ENCODE measurements at places on chromosomes 6 and 20. TPM values are rescaled to one million over a fixed set of nuclear protein-coding genes. Genes with fewer than 3 reads are reported as not detected.

- H3K4me1 ChIP-seq = no peaks in the 10 kb centered on the region
- H3K36me3 ChIP-seq = no peaks in the 10 kb centered on the region
- H3K27ac ChIP-seq = no peak overlapping the region
- no peak for DNase-seq
Observed at GRCh38 chr6:108544606-108545005, 16.1 kb upstream of the FOXO3 start.

DNA sequence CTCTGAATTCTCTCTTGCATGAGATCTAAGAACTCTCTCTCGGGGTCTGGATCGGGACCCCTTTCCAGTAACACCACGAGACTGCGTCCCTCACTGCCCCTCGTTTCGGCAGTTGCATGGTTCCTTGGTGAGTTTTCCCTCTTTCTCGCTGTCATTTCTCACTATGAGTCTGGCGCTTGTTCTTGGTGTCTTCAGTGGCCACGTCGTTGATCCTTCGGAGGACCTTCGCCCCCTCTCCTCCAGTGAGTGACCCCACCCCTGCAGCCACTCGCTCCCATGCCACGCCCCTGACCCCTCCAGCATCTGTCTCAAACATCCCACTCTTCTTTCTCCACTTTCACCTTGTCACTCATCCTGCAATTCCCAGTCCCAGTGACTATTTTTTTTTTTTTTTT, 23.0 kb downstream of the SYNJ2 start:
- DNase-seq = no peak
- H3K27ac ChIP-seq = no peak overlapping the region
- H3K27me3 ChIP-seq = no peaks in the 10 kb centered on the region

Gene TXLNB
- 0.23 TPM for total RNA-seq

- no peaks in the 10 kb centered on the region for H3K36me3 ChIP-seq
- no peaks in the 10 kb centered on the region for H3K4me1 ChIP-seq
- H3K27me3 ChIP-seq = no peaks in the 10 kb centered on the region
- no peak overlapping the region for H3K4me3 ChIP-seq
- DNase-seq = no peak
- no peak overlapping the region for H3K27ac ChIP-seq
Observed at GRCh38 chr20:48613926-48614325, 213.9 kb downstream of the PREX1 start.

Gene WFDC2
- not detected for total RNA-seq

- no peaks in the 10 kb centered on the region for H3K27me3 ChIP-seq
- H3K4me3 ChIP-seq = no peak overlapping the region
- H3K4me1 ChIP-seq = no peaks in the 10 kb centered on the region
Observed at GRCh38 chr6:160031442-160031841, 62.6 kb downstream of the IGF2R start.

DNA sequence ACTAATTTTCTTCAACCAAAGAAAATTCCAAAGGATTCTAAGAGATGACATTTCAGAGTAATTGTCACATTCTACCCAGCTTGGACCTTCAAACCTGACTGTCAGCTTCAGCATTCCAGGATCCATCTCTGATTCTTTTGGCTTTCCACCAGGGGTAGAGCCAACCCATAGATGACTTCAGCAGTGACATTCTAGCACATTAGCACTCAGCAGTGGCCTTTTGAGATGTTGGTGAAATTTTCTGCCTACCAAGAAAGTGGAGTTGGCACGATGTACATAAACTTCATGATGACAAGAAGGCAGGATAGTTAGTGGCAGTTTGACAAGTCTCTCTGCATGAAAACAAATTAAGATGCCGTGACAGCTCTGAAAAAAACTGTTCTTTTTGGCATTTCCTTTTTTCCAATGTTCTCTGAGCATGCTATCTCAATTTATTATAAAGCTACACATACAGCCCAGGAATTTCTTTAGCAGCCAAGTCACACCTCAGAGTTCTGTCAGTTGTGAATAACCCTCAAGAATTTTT, 466.5 kb upstream of the RNF217 start:
- H3K4me1 ChIP-seq = no peaks in the 10 kb centered on the region
- no peak overlapping the region for H3K4me3 ChIP-seq

- no peak for DNase-seq
- H3K4me3 ChIP-seq = no peak overlapping the region
- H3K27me3 ChIP-seq = no peaks in the 10 kb centered on the region
- no peaks in the 10 kb centered on the region for H3K36me3 ChIP-seq
- H3K27ac ChIP-seq = no peak overlapping the region
Observed at GRCh38 chr6:103729658-103730057, 1130.1 kb downstream of the HACE1 start.

GRCh38 chr6:85050149-85050548, 285.8 kb upstream of the TBX18 start:
- no peak for DNase-seq
- H3K27ac ChIP-seq = no peak overlapping the region
- H3K36me3 ChIP-seq = no peaks in the 10 kb centered on the region
- H3K4me3 ChIP-seq = no peak overlapping the region

Gene SLC17A2
- total RNA-seq = 43.3 TPM

Gene RUNX2
- total RNA-seq = 1.1 TPM

DNA sequence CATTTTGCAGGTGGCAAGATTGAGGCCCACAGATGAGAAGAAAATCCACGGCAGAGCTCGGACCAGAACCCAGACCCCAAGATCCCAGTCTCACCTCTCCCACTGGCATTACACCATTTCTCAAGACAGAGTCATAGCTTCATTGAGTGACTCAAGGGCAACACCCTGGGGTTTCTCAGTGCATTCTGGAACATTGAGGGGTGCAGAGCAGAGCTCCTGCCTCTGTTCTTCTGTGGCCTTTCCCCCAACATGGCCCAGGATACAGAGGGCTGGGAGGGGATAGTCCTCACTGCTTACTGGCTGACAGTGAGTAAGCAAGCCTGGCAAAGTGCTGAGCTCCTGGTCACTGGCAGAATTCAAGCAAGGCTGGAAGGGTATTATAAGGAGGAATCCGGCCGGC, 74.0 kb downstream of the MDGA1 start:
- no peak overlapping the region for H3K4me3 ChIP-seq
- H3K27ac ChIP-seq = no peak overlapping the region
- no peaks in the 10 kb centered on the region for H3K36me3 ChIP-seq
- H3K4me1 ChIP-seq = peaks cover 12% of the 10 kb centered on the region

Gene BACH2
- 3.7 TPM for total RNA-seq

GRCh38 chr6:71529769-71530168, 241.2 kb downstream of the OGFRL1 start:
- H3K27ac ChIP-seq = no peak overlapping the region
- no peaks in the 10 kb centered on the region for H3K36me3 ChIP-seq
- no peak overlapping the region for H3K4me3 ChIP-seq
- DNase-seq = no peak
- H3K27me3 ChIP-seq = no peaks in the 10 kb centered on the region
- H3K4me1 ChIP-seq = no peaks in the 10 kb centered on the region

Gene PAX1
- total RNA-seq = not detected

Gene SMPDL3A
- 17.3 TPM for total RNA-seq

DNA sequence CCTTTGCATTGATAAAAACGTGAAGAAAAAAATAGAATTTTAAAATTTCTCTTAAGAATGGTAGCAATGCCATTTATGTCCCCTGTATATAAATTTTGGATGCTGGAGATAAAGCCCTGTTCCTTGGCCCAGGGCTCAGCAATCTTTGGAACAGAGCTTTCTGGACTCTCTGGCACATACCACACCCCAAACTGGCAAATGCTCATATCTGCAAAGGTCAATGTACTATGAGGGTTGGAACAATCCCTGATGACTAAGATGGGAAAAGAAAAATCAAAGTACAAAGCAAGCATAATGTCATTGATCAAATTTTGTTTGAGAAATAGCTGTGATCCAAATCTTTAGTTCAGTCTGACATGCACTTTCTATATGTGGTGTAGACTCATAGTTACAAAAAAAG, 158.1 kb upstream of the HCRTR2 start:
- no peaks in the 10 kb centered on the region for H3K36me3 ChIP-seq
- H3K27me3 ChIP-seq = no peaks in the 10 kb centered on the region
- H3K4me1 ChIP-seq = no peaks in the 10 kb centered on the region
- DNase-seq = no peak
- no peak overlapping the region for H3K4me3 ChIP-seq

Gene CRISP2
- total RNA-seq = not detected

DNA sequence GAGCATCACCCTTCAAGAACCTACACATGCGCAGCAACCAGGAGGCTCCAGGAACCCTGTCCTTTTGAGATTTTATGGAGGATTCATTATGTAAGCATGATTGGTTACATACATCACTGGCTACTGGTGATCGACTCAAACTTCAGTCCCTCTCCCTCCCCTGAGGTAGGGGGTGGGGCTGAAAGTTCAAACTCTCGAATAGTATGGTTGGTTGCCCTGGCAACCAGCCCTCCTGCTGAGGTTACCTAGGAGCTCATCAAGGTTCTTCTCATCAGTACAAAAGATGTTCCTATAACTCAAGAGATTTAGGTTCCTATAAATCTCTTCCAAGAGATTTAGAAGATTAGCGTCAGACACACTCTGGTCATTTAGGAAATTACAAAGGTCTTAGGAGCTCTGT, 21.9 kb upstream of the ZSCAN9 start:
- no peak overlapping the region for H3K27ac ChIP-seq
- H3K36me3 ChIP-seq = no peaks in the 10 kb centered on the region
- H3K4me1 ChIP-seq = no peaks in the 10 kb centered on the region
- DNase-seq = no peak

Gene BCAS1
- 0.93 TPM for total RNA-seq

DNA sequence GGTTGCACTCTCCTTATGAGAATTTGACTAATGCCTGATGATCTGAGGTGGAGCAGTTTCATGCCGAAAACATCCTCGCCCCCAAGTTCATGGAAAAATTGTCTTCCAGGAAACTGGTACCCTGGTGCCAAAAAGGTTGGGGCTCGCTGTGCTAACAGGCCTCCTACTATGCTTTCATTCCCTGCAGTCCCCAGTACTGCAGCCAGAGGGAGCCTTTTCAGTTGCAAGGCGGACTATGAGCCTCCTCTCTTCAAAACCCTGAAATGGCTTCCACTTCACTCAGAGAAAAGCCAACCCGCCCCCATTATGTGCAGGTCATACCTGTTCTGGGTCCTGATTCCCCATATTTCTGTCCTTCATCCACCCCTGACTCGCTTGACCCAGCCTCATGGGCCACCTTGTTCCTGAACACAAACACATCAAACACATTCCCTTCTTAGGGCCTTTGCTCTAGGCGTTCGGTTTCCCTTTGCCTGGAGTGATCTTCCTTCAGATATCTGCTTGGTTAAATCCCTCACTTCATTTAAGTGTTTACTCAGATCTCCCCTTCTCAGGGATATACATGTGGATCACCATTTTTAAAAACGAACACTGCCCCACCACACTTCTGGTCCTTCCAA, 173.7 kb downstream of the PHACTR1 start:
- DNase-seq = no peak
- no peak overlapping the region for H3K4me3 ChIP-seq
- H3K27me3 ChIP-seq = no peaks in the 10 kb centered on the region
- H3K4me1 ChIP-seq = no peaks in the 10 kb centered on the region

DNA sequence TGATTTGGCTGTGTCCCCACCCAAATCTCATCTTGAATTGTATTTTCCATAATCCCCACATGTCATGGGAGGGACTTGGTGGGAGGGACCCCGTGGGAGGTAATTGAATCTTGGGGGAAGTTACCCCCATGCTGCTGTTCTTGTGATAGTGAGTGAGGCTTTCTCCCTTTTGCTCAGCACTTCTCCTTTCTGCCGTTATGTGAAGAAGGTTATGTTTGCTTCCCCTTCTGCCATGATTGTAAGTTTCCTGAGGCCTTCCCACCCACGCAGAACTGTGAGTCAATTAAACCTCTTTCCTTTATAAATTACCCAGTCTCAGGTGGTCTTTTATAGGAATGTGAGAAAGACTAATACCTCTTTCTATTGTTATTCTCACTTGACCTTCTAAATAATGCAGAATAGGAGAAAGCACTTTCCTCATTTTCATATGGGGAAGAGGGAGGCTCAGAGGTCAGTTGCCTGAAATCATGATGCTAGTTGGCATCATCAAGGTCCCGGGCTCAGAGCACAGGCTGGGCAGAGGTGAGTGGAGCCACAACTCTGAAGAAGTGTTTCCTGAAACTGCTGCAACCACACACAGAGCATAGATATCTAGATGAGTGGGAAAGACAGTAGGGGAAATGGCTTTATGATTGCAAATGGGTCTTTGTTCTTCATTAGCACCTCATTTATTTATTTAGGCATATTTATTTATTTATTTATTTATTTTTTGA, 191.0 kb downstream of the QKI start:
- no peaks in the 10 kb centered on the region for H3K27me3 ChIP-seq
- no peak overlapping the region for H3K4me3 ChIP-seq
- DNase-seq = no peak
- H3K4me1 ChIP-seq = no peaks in the 10 kb centered on the region

- peaks cover 45% of the 10 kb centered on the region for H3K36me3 ChIP-seq
- no peak for DNase-seq
- no peak overlapping the region for H3K27ac ChIP-seq
- H3K4me1 ChIP-seq = no peaks in the 10 kb centered on the region
Observed at GRCh38 chr6:30725713-30726505, 5.8 kb downstream of the TUBB start.

Gene C20orf202
- 0.14 TPM for total RNA-seq

Gene RAB44
- total RNA-seq = 0.08 TPM

GRCh38 chr6:44043479-44044153, 83.6 kb downstream of the MRPL14 start:
- H3K27me3 ChIP-seq = no peaks in the 10 kb centered on the region
- H3K4me3 ChIP-seq = no peak overlapping the region
- H3K36me3 ChIP-seq = no peaks in the 10 kb centered on the region
- DNase-seq = no peak
- no peak overlapping the region for H3K27ac ChIP-seq
- H3K4me1 ChIP-seq = peaks cover 19% of the 10 kb centered on the region

GRCh38 chr20:52572687-52573086, 381.1 kb upstream of the ZFP64 start:
- no peak overlapping the region for H3K4me3 ChIP-seq
- no peaks in the 10 kb centered on the region for H3K36me3 ChIP-seq
- no peaks in the 10 kb centered on the region for H3K4me1 ChIP-seq
- H3K27me3 ChIP-seq = no peaks in the 10 kb centered on the region
